ENCODE measurements at places on chromosomes 2 and 18. TPM values are rescaled to one million over a fixed set of nuclear protein-coding genes. Genes with fewer than 3 reads are reported as not detected.

The FBXO41 gene
- 2.1 TPM for total RNA-seq

The LHCGR gene
- not detected for total RNA-seq

The SKA1 gene
- 9.9 TPM for total RNA-seq

The STAT4 gene
- 0.55 TPM for total RNA-seq

The CRACDL gene
- total RNA-seq, result not detected

The MROH2A gene
- not detected for total RNA-seq

The BMP10 gene
- total RNA-seq, result not detected

The CCDC74A gene
- total RNA-seq, result 11.9 TPM

The INHBB gene
- not detected for total RNA-seq

The GRB14 gene
- 0.89 TPM for total RNA-seq

The DSEL gene
- 69.8 TPM for total RNA-seq

The MAT2A gene
- 201 TPM for total RNA-seq

The APLF gene
- 4.2 TPM for total RNA-seq

The CHRNG gene
- not detected for total RNA-seq

The ZNF521 gene
- total RNA-seq, result 36.4 TPM

The EMILIN2 gene
- total RNA-seq, result 8.4 TPM

The CREG2 gene
- 5.2 TPM for total RNA-seq

The HNRNPLL gene
- total RNA-seq, result 52.2 TPM

The VIL1 gene
- total RNA-seq, result 0.12 TPM

The YPEL5 gene
- total RNA-seq, result 69.7 TPM

The DSG1 gene
- total RNA-seq, result not detected

The IMMT gene
- 56.9 TPM for total RNA-seq

The PELI1 gene
- 9.5 TPM for total RNA-seq

The GPR45 gene
- not detected for total RNA-seq

The CD8B gene
- total RNA-seq, result not detected

The OR6B2 gene
- not detected for total RNA-seq

The ALKAL2 gene
- total RNA-seq, result not detected

The CTNNA2 gene
- not detected for total RNA-seq

The PARD6G gene
- total RNA-seq, result 6.1 TPM

The EML6 gene
- 1.1 TPM for total RNA-seq

The ANO7 gene
- total RNA-seq, result 0.37 TPM

The TUBB8B gene
- total RNA-seq, result not detected

The SPEG gene
- total RNA-seq, result 60.6 TPM

Data from uterine smooth muscle cell (primary cell).